ENCODE measurements at places on chromosomes 7 and 10.

DNA sequence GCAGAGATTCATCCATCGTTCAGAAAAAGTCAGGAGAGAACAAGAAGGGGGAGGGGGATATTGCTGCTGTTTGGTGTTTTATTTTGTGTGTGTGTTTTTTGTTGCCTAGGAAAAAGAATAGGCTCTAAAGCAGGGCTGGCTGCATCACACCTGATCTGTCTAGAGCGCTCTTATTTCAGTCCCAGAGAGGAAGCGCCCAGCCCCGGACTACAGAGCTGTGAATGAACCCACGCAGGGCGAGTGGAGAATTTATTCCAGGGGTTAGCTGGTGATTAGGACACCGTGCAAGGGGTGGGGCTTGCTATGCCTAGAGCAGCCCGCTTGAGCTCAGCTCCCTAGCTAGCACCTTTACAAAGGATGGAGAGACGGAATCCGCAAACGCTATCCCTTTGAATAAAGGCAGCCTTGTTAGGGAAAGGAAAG is 621 bp upstream of the FAM13C start:
- no peak for DNase-seq

- DNase-seq, result no peak
Measured at GRCh38 chr7:74262639-74263398, 8.6 kb upstream of the RFC2 start.

DNA sequence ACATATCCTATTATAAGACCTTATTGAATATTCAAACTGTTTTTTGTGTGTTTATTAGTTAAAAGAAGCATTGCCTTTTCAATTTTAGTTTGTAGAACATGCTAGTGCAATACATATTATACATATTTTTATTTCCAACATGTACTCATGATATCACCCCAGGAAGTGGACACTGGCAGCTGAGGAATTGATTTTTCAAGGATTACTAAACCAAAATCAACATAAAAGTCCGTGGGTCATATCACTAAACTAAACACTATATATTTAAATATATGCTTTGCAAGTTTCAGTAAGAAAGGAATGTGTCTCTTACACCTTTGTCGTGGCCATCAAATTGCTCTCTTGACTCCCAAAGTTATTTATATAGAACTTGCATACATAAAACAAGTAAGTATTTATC is 185.2 kb downstream of the AGMO start:
- no peak for DNase-seq

DNA sequence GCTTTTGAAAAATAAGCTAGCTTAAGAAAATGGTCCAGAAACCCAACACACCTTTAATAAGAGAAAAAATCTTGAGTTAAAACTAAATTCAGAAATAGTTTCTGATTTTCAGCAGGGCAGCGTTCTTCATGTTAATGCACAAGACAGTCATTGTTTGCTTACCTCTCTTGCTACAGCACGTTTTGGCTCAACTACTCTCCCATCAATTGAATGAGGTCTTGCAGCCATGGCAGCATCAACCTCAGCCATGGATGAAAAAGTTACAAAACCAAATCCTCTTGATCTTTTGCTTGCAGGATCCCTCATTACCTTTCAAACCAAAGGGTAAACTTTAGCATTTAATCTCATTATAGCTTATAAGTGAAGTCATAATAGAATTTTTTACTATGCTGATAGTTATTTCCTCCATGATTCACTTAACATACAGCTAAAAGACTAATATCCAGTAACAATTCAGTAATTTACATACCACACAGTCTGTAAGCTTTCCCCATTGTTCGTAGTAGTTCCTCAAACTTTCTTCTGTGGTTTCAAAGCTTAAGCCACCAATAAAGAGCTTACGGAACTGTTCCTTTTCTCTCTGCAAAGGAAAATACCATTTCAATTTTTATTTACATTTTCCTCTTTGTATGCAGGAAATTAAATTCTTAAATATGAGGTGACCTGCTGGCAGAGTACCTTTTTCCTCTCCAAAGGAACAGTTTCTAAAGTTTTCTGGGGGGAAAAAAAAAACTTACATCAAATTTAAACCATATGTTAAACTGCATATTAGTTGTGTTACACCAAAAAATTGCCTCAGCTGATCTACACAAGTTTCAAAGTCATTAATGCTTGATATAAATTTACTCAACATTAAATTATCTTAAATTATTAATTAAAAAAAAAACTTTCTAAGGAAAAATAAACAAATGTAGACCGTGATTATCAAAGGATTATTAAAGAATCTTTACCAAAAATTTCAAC is 3.1 kb downstream of the HNRNPA2B1 start:
- no peak for DNase-seq

GRCh38 chr10:78919181-78919966 is 149.4 kb upstream of the ZMIZ1 start:
- no peak for DNase-seq

GRCh38 chr10:70892631-70893030 is 4.3 kb upstream of the PCBD1 start:
- no peak for DNase-seq

GRCh38 chr7:128425850-128426249 is 16.1 kb upstream of the IMPDH1 start:
- DNase-seq, result peak; percentile 68

DNA sequence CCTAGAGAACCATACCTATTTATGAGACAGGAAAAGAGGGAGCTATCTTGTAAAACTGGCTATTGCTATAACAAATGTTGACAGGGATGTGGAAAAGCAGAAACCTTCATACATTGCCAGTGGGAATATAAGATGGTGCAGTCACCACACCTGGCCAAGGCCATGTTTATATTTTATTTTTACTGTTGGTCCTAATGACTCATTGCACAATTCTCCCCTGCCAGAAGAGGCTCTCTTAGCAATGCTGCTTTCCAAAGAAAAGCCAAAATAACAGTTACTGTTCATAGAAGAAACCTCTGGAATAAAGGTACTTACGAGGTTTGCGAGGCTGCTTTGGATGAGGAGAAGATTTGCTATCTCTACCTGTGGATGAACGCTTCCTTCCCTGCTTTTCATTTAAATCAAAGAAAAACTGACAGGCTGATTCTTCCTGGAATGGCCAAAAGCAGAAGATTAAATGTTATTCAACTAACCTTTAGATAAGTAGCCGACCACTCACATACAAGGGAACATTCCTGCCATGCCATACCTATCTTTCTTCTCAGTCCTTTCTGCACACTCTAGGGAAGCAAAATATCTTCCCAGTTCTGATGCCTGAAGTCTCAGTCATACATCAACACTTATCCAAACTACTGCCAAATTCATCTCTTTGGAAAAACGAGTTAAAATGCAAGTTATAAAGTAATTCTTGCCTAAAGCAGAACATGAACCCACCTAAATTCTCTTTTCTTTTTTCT is 16.3 kb upstream of the CHUK start:
- no peak for DNase-seq

DNA sequence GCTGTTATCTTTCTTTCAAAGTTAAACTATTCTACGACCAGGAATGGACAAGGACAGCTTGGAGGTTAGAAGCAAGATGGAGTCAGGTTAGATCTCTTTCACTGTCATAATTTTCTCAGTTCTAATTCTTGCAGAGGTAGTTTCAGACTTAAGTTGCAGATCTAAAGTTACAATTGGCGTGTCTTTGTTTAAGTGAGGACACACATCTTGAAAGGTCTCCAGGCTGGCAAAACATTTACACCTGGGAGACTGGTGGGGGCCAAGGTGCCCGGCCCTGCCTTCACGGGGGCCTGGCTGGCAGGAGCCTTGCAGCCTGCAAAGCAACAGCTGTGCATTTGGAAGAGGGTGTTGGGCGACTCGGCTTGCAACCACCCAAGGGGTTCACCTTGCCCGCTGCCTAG is 1.7 kb upstream of the DYNC2I1 start:
- no peak for DNase-seq

DNA sequence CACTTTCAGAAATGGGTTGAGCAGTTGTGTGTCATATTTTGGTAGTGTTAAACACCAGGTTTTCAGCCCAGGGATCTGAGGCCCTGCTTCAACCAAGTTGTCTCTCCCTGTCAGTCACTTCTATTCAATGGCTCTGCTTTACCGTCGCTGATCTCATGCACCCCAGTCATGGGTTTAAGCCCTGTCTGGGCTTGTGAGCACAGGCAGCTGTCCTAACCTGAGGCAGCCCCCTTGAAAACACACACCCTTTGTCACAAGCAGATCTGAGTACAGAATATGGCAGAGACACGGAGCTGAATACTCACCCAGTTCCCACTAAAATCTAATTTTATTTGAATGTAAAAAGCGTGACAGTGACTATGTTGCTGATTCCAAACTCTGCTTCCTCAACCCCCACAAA is 110.6 kb upstream of the GLI3 start:
- no peak for DNase-seq

DNA sequence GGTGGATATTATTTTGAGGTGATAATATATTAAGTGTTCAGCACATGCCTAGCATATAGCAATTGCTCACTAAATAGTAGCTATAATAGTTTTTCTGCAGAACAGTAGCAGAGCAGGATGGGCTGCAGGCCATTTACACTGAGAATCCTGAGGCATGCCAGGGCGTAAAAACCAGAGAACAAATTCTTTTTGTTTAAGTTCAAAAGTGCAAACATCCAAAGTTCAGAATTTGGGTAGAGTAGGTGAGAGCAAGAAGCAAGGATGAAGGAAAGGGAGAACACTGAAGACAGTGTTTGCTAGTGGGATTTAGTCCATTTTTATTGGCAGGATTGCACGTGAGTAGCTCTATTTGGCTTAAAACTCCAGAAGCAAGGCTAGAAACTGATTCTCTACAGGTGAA is 72.0 kb upstream of the RHOBTB1 start:
- no peak for DNase-seq

DNA sequence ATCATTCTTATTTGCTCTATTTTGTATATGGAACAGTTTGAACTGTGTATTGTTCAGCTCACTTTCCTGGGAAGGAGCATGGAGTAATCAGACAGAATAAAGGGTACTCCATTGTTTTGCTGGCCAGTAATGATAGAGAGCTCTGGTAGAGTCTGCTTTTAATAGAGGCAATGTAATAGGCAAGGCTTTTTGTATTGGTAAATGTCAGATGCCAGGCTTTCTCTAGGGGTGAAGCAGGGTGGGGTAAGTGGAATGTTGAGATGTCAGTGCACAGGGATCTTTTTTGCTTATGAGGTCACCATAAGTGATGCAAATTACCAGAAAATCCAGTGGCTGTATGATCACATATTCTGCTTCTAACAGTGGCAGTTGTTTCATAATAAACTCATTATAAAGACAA is 1088.3 kb upstream of the SORCS1 start:
- DNase-seq, result no peak

DNA sequence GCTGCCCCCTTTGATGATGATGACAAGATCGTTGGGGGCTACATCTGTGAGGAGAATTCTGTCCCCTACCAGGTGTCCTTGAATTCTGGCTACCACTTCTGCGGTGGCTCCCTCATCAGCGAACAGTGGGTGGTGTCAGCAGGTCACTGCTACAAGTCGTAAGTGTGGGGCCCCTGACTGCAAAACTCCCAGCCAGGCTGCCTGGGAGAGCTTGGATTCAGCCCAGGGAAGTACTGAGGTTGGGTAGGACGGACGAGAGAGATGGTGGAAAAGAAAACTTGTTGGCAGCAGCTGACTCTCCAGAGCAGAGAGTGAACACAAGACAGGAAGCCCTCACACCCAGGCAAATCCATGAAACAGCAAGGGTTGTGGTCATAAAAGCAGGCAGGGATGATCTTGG is 1.3 kb downstream of the PRSS2 start:
- no peak for DNase-seq

- DNase-seq, result no peak
Measured at GRCh38 chr10:60914690-60915141, 29.3 kb downstream of the RHOBTB1 start.

DNA sequence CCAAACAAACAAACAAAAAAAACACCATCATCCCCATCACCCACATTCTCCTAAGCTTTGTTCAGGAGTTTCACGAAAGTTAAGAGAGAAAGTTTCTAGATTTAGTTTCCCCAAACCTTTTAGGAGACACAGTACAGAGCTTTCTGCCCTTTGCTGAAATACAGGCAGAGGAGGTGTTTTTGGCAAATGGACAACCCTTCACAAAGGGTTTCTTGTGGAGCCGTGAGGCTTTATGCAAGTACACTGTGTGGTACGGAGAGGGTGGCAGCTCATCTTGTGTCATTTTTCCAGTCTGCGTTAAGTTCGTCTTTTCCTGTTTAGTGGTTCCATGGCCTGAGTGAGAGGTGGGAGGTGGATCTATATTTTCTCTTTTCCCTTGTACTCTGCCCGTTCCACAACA is 215.5 kb upstream of the PRKCQ start:
- no peak for DNase-seq

DNA sequence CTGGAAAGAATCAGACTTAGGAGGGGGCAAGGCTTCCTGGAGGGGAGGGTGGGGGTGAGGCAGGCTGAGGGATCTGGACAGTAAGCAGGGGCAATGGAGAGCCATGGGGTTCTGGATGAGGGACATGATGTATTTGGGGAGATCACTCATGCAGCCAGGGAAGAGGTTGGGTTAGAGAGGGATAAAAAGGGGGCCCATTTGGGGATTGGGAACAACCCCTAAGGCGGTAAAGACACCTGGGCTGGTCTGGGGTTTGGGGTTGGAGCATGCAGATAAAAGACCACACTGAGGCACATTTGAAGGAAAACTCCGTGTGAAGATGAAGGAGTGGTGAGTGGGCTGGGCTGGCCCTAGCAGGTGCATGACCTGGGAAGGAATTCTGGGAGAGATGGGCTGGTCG is 30.8 kb downstream of the HIF1AN start:
- DNase-seq, result no peak
